ENCODE measurements at places on chromosomes 12 and 14.
A peak's percentile ranks its signal among the peaks of the same experiment; 100 is the strongest.

DNA sequence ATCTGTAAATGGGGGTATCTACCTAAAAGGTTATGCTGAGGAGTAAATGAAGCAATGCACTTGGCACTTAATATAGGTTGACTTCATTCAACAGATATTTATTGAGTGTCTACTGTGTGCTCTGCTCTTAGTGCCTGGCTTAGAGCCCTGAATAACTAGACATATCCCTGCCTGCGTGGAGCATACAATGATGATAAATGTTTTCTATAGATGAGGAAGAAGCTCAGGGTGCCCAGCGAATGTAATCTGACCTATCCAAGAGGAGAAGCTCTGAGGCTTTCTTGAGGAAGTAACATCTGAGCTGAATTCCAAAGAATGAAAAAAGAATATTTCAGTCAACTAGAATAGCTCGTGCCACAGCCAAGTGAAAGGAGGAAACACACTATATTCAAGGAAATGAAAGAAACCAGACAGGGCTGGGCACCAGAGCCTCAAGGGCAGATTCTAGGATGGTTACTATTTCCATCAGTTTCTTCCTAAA, 17.9 kb upstream of the HIGD1C start:
- no peak overlapping the region for H3K27ac ChIP-seq
- no peaks in the 10 kb centered on the region for H3K4me1 ChIP-seq
- H3K27me3 ChIP-seq = no peaks in the 10 kb centered on the region
- H3K4me3 ChIP-seq = no peak overlapping the region
- no peak for DNase-seq

- peak overlapping the region; percentile 6 for H3K4me3 ChIP-seq
- peaks cover 12% of the 10 kb centered on the region for H3K27me3 ChIP-seq
- DNase-seq = no peak
- no peaks in the 10 kb centered on the region for H3K36me3 ChIP-seq
These were observed 87.0 kb downstream of the GALNT8 start for GRCh38 chr12:4807116-4807783.

GRCh38 chr14:104985675-104986486, at the start of gene CLBA1:
Gene CLBA1, plus strand, starts transcription at chr14:104985788. Its CDS starts 644 bp downstream, at chr14:104986432.
- DNase-seq = peak; percentile 78
- H3K27me3 ChIP-seq = no peaks in the 10 kb centered on the region
- peaks cover 16% of the 10 kb centered on the region for H3K4me1 ChIP-seq
- no peak within 1 kb of the TSS for H3K27ac ChIP-seq

DNA sequence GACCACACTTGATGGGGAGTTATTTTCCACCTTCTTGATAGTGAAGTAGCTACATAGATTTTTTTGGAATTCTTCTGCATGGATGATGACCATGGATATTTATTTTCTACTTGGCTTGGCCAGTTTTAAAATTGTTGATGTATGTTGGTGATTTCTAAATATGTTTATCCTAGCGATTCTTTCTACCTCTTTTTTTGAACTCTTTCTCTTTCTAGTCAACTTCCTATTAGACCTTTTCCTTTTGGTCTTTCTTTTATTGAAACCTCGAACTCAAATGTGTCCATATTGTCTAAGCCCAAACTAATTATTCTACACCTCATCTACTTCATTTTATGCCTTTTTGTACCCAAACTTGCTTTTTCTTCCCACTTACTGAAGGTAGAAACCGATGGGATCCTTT, 37.0 kb downstream of the CCDC91 start:
- peaks cover 4% of the 10 kb centered on the region for H3K36me3 ChIP-seq
- H3K4me3 ChIP-seq = no peak overlapping the region
- H3K27ac ChIP-seq = no peak overlapping the region
- DNase-seq = no peak

GRCh38 chr12:128133321-128134073, 133.5 kb upstream of the TMEM132C start:
- H3K36me3 ChIP-seq = no peaks in the 10 kb centered on the region
- H3K27me3 ChIP-seq = no peaks in the 10 kb centered on the region
- no peaks in the 10 kb centered on the region for H3K4me1 ChIP-seq
- H3K4me3 ChIP-seq = no peak overlapping the region
- DNase-seq = no peak
- no peak overlapping the region for H3K27ac ChIP-seq

- H3K27ac ChIP-seq = no peak overlapping the region
- H3K4me1 ChIP-seq = no peaks in the 10 kb centered on the region
- peaks cover 4% of the 10 kb centered on the region for H3K27me3 ChIP-seq
- no peak overlapping the region for H3K4me3 ChIP-seq
- no peaks in the 10 kb centered on the region for H3K36me3 ChIP-seq
These were observed 104.8 kb downstream of the UNC79 start for GRCh38 chr14:93535537-93535936.

DNA sequence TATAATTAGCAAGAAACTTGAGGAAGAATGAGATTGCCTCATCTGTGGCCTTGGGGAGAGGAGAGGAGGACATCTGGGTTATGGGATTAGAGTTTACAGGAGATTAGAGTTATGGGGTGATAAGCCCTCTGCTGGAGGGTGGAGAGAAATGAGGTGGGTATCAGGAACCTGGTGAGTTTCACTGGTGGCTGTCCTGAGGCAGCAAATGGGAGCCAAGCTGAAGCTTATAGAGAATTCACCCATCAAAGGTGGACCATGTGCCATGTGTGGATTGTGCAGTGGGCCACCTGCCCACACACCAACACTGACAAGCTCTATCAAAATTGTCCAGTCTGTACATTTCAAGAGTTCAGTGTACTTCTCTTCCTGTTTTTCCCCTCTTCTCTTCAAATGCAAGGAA, 135.3 kb downstream of the AEBP2 start:
- DNase-seq = no peak
- H3K36me3 ChIP-seq = no peaks in the 10 kb centered on the region
- H3K4me3 ChIP-seq = no peak overlapping the region
- H3K27me3 ChIP-seq = no peaks in the 10 kb centered on the region

DNA sequence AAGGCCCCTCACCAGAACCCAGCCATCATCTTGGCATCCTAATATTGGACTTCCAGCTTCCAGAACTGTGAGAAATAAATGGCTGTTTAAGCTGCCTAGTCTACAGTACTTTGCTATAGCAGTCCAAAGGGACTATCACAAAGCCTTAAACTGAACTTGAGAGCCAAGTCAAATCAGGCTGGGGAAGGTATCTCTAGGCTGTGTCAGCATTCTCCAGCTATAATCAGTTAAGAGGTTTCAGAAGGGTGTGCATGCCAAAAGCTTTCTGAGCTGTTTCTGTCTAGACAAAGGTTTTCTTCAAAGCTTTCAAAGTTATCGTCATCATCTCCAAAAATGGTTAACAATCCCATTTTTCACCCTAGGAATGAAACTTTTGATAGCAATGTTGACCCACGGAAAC, 7.6 kb downstream of the ASCL4 start:
- H3K4me3 ChIP-seq = no peak overlapping the region
- H3K27ac ChIP-seq = no peak overlapping the region
- H3K4me1 ChIP-seq = no peaks in the 10 kb centered on the region
- DNase-seq = no peak
- peaks cover 11% of the 10 kb centered on the region for H3K27me3 ChIP-seq

DNA sequence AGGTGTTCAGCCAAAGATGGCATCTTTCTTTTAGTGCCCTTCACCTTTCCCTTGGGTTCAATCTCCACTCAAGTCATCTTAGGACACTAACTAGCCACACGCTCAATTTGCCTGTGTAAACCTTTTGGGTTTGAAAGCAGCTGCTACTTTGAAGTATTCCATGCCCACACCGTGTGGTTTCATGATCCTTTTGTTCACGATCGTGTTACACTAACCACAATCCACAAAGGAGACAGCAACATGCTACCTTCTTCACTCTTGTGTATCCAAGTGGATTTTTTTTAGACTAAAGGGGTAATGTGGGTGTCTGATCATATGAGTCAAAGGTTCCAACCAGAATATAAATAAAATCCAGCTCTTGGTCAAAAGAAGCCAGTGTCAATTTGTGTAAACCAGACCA, 122.7 kb upstream of the FAR2 start:
- no peak overlapping the region for H3K4me3 ChIP-seq
- H3K4me1 ChIP-seq = no peaks in the 10 kb centered on the region
- DNase-seq = no peak
- H3K36me3 ChIP-seq = no peaks in the 10 kb centered on the region
- no peaks in the 10 kb centered on the region for H3K27me3 ChIP-seq

- H3K4me3 ChIP-seq = no peak overlapping the region
- H3K27ac ChIP-seq = no peak overlapping the region
- DNase-seq = no peak
- peaks cover 11% of the 10 kb centered on the region for H3K4me1 ChIP-seq
- no peaks in the 10 kb centered on the region for H3K27me3 ChIP-seq
These were observed 4.6 kb upstream of the CEP128 start for GRCh38 chr14:80946187-80946586.

DNA sequence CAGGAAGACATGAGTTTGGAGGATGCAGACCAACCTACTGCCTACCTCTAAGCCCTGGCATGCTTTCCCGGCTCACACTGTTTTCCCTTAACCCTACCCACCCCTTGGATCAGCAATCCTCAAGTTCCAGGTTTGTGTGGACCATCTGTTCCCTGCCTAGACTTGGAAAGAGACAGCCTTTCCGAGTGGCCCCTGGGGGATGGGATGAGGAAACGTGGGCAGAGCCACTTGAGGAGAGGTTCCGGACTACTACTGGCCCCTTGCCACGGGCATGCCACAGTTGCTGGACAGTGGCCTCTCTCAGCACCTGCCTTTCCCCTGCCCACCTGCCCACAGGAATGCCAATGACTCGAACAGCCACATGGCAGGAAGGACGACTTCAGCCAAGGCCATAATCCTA, 135.9 kb downstream of the SLC15A4 start:
- H3K36me3 ChIP-seq = no peaks in the 10 kb centered on the region
- DNase-seq = no peak
- no peak overlapping the region for H3K27ac ChIP-seq
- H3K4me1 ChIP-seq = no peaks in the 10 kb centered on the region
- no peaks in the 10 kb centered on the region for H3K27me3 ChIP-seq

DNA sequence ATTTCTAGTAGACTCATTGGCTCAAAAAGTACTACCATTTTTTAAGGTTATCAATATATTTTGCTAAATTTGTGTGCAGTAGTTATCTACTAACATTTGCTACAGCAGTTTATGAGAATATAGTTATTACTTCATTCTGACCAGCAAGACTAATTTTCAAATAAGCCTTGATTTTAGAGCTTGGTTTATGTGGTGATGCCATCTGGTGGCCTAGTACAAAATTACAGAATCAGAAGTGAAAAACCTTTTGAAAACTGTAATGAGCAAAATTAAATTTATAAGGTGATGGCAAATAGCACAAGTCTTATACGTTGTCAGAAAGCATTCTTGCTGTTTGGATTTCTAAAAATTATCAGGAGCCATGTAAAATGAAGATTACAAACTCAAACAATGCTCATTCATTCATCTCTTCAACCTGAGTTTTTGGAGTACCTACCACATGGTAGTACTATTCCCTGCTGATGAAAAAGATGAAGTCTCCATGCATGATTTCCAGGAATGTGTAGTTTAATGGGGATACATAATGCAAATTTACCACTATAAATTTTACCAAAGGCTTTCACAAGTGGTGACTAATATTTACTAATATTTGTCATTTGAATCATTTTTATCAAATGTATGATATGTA, 51.0 kb downstream of the MAGOHB start:
- H3K4me1 ChIP-seq = no peaks in the 10 kb centered on the region
- no peak for DNase-seq
- no peak overlapping the region for H3K27ac ChIP-seq
- no peak overlapping the region for H3K4me3 ChIP-seq
- H3K36me3 ChIP-seq = no peaks in the 10 kb centered on the region

GRCh38 chr14:75170772-75171171, 5.6 kb downstream of the TMED10 start:
- peaks cover 53% of the 10 kb centered on the region for H3K4me1 ChIP-seq
- H3K27ac ChIP-seq = no peak overlapping the region
- DNase-seq = no peak
- H3K27me3 ChIP-seq = no peaks in the 10 kb centered on the region
- H3K36me3 ChIP-seq = peaks cover 5% of the 10 kb centered on the region
- H3K4me3 ChIP-seq = no peak overlapping the region

DNA sequence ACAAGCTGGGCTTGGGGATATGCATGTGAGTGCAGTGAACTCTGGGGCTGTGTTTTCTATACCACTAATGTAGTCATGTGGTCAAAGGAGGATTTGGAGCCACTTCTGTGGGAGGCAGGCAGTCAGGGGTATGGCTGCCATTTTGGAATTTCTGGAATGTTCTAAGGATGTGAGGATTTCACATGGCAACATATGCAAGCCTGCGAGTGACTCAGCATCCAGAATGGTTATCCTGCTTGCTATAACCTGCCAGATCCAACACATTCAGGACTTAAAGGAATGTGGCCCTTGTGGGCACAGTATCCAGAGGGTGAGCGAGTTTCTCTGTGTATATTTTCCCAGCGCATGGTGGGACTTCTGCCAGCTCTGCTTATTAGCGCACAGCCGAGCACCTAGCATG, 249.2 kb upstream of the PWP1 start:
- no peaks in the 10 kb centered on the region for H3K36me3 ChIP-seq
- H3K27me3 ChIP-seq = no peaks in the 10 kb centered on the region
- no peak overlapping the region for H3K27ac ChIP-seq
- H3K4me1 ChIP-seq = peaks cover 7% of the 10 kb centered on the region

- peaks cover 7% of the 10 kb centered on the region for H3K27me3 ChIP-seq
- H3K36me3 ChIP-seq = no peaks in the 10 kb centered on the region
- H3K27ac ChIP-seq = no peak overlapping the region
- no peak for DNase-seq
- H3K4me3 ChIP-seq = no peak overlapping the region
- no peaks in the 10 kb centered on the region for H3K4me1 ChIP-seq
These were observed 122.7 kb downstream of the PAPOLA start for GRCh38 chr14:96624661-96625425.

DNA sequence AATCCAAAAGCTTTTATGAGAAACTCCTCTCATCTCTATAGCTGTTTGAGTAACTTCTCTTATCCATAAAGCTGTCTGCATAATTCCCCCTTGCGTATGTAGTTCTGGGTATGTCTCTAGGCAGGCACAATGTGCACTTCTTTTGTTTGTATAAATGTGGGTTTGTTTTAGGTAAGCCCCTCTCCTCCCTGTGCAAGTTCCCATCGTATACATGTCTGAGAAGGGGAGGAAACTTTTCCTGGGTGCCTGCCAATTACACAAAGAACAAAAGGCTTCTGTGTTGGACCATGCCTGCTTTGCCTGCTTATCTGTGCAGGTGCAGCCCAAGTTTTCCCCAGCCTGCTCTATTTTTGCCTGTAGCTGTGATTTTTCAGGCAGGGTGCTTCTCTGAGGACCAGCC, 96.7 kb downstream of the CCER1 start:
- no peaks in the 10 kb centered on the region for H3K4me1 ChIP-seq
- no peaks in the 10 kb centered on the region for H3K27me3 ChIP-seq
- H3K36me3 ChIP-seq = no peaks in the 10 kb centered on the region
- H3K27ac ChIP-seq = no peak overlapping the region
- no peak overlapping the region for H3K4me3 ChIP-seq

DNA sequence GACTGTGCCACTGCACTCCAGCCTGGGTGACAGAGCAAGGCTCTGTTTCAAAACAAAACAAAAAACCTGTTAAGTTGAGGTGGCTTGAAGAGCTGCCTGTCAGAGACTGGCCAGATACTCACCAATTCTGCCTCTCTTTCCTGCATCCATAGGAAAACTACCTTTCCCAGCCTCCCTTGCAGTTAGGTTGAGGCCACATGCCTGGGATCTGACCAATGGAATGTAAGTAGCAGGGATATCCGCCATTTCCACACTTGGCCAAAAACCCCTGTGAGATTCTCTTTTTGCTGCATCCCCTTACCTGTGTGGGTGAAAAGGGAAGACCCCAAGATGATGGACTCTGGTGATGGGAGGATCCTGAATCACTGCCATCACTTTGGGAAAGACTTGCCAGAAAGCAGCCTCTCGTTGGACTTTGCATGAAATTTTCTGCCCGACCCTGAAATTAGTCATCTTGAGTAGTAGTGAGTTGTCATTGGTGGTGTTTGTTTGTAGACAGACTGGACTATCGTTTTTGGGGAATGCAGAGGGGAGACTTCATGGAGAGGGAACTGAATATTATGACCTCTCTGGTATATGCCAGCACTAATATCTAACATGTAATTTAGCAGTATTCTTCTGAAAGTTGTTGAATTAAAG, 14.0 kb downstream of the GPR68 start:
- no peak overlapping the region for H3K4me3 ChIP-seq
- DNase-seq = no peak
- peak overlapping the region; percentile 76 for H3K27ac ChIP-seq
